ENCODE measurements at places on chromosomes 1 and 21. TPM values are rescaled to one million over a fixed set of nuclear protein-coding genes. Genes with fewer than 3 reads are reported as not detected.

ETV3L gene
- total RNA-seq, result not detected

FRRS1 gene
- 3.8 TPM for total RNA-seq

LCE1A gene
- not detected for total RNA-seq

INAVA gene
- 19.5 TPM for total RNA-seq

VHLL gene
- 0.19 TPM for total RNA-seq

NPR1 gene
- total RNA-seq, result 0.26 TPM

CRNN gene
- not detected for total RNA-seq

RHBG gene
- not detected for total RNA-seq

TRIM67 gene
- total RNA-seq, result not detected

FAM131C gene
- 1.5 TPM for total RNA-seq

SMPDL3B gene
- 0.19 TPM for total RNA-seq

AGO4 gene
- 3.4 TPM for total RNA-seq

NLRP3 gene
- total RNA-seq, result 0.53 TPM

LHX8 gene
- 1.3 TPM for total RNA-seq

DNASE2B gene
- not detected for total RNA-seq

C1orf87 gene
- total RNA-seq, result not detected

OR14K1 gene
- total RNA-seq, result not detected

S100A7 gene
- not detected for total RNA-seq

LRRIQ3 gene
- 1.7 TPM for total RNA-seq

SYT2 gene
- total RNA-seq, result not detected

BACE2 gene
- 64.2 TPM for total RNA-seq

TADA1 gene
- 13.7 TPM for total RNA-seq

CDC14A gene
- 6.3 TPM for total RNA-seq

RFX5 gene
- 108 TPM for total RNA-seq

SPATA17 gene
- total RNA-seq, result 2.4 TPM

UBL4B gene
- total RNA-seq, result not detected

SLC5A3 gene
- 13.7 TPM for total RNA-seq

LCE3D gene
- not detected for total RNA-seq

PIAS3 gene
- total RNA-seq, result 17.5 TPM

PTAFR gene
- total RNA-seq, result 0.16 TPM

OR10Z1 gene
- not detected for total RNA-seq

NUF2 gene
- total RNA-seq, result 64.6 TPM

AGT gene
- total RNA-seq, result not detected

LORICRIN gene
- total RNA-seq, result not detected

CD247 gene
- total RNA-seq, result 1.4 TPM
